ENCODE measurements at places on chromosomes 5 and 9. TPM values are rescaled to one million over a fixed set of nuclear protein-coding genes. Genes with fewer than 3 reads are reported as not detected.

GRCh38 chr9:107732781-107733522, 243.4 kb upstream of the KLF4 start:
- peak; percentile 78 for DNase-seq

DNA sequence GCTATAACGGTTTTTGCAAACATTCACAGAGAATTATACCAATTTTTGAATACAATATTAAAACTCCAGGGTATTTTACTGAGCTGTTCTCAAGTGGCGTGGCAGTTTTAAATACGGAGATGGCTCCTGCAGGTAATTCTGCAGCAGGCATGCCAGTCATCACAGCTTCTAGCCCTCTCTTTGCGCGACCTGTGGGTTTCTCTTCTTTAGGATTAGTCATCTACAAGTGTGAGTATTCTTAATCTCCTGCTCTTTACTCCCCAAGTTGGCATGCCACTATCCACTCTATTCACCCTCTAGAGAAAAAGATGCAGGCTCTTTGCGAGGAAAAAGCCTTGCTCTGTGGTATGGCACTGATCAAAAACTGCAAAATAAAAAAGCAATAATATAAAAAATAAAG, 43.9 kb downstream of the ANKRD31 start:
- no peak for DNase-seq

- no peak for DNase-seq
These were observed 7.0 kb downstream of the CDC42SE2 start for GRCh38 chr5:131270809-131271208.

DNA sequence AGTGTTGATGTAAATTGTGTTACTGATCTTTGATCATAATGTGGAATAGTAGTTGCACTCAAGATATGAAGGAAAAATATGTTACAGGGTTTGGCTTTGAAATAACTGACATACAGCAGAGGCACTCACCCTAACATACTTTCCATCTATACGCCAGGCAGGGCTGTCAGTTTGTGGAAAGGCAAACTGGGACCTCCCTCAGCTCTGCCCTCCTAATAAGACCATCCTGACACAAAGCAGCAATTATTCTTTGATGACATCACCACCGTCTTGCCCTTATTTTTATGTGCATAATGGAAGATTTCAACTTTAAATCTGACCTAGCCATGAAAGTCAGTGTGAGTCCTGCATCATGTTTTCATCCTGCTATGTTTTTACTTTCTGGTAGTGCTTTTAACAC, 42.9 kb downstream of the ITGA1 start:
- no peak for DNase-seq

GRCh38 chr5:137743031-137743640, 7.2 kb upstream of the KLHL3 start:
- DNase-seq, result peak; percentile 71

DNA sequence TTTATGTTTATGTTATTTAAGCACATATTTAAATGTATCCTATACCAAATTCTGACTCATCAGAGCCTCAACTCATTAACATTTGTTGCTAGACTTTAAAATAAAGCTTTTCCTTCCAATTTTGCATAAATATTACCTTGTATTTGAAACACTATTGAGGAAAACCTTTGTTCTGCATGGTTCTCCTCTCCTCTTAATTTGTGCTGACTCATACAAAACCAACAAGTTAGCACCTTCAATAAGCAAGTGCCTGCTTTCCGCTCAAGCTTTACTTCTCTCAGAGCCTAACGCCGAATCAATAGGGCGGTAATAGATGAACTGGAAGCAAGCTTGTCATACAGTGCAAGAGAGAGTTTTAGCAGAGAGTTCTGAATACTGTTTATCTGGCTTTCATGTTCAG, 7.9 kb downstream of the AMACR start:
- no peak for DNase-seq

- DNase-seq, result no peak
These were observed 63.7 kb downstream of the FEM1C start for GRCh38 chr5:115480900-115481299.

DNA sequence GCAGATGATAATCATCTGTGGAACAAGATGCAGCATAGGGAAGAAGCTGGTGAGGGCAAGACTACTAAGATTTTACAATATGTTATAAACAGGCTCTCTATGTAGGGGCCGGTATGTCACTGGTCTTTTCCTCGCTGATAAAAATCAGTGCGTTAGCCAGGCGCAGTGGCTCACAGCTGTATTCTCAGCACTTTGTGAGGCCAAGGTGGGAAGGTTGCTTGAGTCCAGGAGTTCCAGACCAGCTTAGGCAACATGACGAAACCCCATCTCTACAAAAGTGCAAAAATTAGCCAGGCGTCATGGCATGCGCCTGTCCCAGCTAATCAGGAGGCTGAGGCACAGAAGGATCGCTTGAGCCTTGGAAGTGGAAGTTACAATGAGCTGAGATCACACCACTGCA, 135.9 kb downstream of the TUSC1 start:
- no peak for DNase-seq

DNA sequence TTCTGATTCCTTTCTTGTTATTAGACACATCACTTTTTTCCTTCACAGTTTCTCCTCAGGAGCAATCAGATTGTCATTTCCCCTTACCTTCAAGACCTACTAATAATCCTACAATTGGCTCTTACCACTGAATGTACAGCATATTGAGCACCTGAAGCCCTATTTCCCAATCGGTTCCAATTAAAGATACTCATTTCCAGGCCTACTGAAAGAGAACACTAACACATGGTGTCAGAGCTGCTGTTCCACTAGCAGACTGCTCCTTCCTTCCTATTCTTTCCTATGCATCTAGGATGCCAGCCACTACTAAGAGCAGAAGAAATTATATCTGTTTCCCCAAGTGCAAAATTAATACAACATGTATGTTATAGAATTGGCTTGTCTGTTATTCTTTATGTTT, 34.6 kb downstream of the SKIC3 start:
- DNase-seq, result no peak

The FGFR4 gene
- polyA plus RNA-seq, result 138 TPM

Measured in muscle of back (tissue), 13 donors.